Upper lobe of left lung (tissue), 6 donors: ENCODE measurements at places on chromosomes 1 and 21. TPM values are rescaled to one million over a fixed set of nuclear protein-coding genes. Genes with fewer than 3 reads are reported as not detected.
A peak's percentile ranks its signal among the peaks of the same experiment; 100 is the strongest.

GRCh38 chr1:84939151-84939550 is 46.1 kb upstream of the LPAR3 start:
- no peak for DNase-seq
- no peak overlapping the region for H3K27ac ChIP-seq
- no peak overlapping the region for H3K4me3 ChIP-seq

DNA sequence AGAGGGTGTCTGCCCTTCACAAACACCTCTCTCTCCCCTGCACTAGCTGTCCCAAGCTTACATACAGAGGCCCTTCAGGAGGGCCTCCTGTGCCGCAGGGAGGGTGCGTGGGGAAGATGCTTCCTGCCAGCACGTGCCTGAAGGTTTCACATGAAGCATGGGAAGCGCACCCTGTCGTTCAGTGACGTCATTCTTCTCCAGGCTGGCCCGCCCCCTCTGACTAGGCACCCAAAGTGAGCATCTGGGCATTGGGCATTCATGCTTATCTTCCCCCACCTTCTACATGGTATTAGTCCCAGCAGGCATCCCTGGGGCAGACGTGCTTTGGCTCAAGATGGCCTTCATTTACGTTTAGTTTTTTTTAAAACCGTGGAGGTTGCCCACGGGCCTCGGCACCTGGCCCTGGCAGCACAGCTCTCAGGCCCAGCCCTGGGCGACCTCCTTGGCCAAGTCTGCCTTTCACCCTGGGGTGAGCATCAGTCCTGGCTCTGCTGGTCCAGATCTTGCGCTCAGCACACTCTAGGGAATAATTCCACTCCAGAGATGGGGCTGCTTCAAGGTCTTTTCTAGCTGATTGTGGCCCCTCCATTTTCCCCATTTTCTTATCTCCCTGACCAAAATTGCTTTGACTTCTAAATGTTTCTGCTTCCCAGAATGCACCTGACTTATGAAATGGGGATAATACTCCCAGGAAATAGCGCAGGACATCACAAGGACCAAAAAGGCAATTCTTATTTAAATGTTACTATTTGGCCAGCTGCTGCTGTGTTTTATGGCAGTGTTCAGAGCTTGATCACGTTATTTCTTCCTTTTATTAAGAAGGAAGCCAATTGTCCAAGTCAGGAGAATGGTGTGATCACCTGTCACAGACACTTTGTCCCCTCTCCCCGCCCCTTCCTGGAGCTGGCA is 6.1 kb downstream of the NPPA start:
- no peaks in the 10 kb centered on the region for H3K27me3 ChIP-seq
- no peak overlapping the region for H3K4me3 ChIP-seq
- no peak for DNase-seq
- H3K4me1 ChIP-seq = peaks cover 8% of the 10 kb centered on the region

DNA sequence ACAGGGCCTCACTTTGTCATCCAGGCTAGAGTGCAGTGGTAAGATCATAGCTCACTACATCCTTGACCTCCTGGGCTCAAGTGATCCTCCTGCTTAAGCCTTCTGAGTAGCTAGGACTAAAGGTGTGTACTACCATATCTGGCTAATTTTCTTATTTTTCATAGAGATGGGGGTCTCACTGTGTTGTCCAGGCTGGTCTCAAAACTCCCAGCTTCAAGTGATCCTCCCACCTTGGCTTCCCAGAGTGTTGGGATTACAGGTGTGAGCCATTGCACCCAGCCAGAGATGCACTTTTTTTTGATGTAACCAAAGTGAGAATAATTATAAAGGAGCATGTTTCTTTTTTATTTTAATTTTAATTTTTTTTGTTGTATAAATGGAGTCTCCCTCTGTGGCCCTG is 28.4 kb downstream of the CLIC4 start:
- no peak for DNase-seq
- H3K27me3 ChIP-seq = no peaks in the 10 kb centered on the region
- no peak overlapping the region for H3K27ac ChIP-seq
- peaks cover 46% of the 10 kb centered on the region for H3K4me1 ChIP-seq

GRCh38 chr1:12591267-12591938 is 26.6 kb downstream of the DHRS3 start:
- peaks cover 7% of the 10 kb centered on the region for H3K36me3 ChIP-seq
- peaks cover 30% of the 10 kb centered on the region for H3K4me1 ChIP-seq
- no peaks in the 10 kb centered on the region for H3K27me3 ChIP-seq
- H3K4me3 ChIP-seq = no peak overlapping the region
- no peak for DNase-seq

GRCh38 chr1:116569776-116570357 is 959 bp downstream of the CD58 start:
- peaks cover 35% of the 10 kb centered on the region for H3K4me1 ChIP-seq
- peak overlapping the region; percentile 83 for H3K4me3 ChIP-seq
- peak; percentile 82 for DNase-seq
- H3K27ac ChIP-seq = peak overlapping the region; percentile 98
- no peaks in the 10 kb centered on the region for H3K27me3 ChIP-seq
- H3K36me3 ChIP-seq = no peaks in the 10 kb centered on the region

AMIGO1 gene
- 7.4 TPM for total RNA-seq
